D721Med (cell line): ENCODE measurements at places on chromosomes 12 and 14.

DNA sequence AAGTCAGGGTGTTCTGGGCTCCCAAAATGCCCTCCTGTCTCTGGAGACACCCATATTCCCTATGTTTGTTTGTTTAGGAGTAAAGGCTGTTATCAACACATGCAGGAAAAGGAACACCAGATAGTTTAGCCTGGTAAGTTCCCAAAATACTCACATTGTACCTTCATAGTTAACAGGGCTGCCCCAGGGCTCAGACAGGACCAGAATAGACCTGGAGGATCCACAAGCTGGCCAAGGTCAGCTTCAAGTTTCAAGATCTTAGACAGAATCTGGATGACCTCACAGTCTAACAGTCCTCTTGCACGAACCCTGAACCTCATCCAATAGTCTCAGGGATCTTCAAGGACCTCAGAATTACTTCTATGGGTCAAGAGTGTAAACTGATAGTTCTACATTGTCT, 18.1 kb upstream of the HSP90B1 start:
- DNase-seq: no peak

GRCh38 chr14:58243790-58244555, 670 bp upstream of the PSMA3 start:
- no peak for DNase-seq

- no peak for DNase-seq
These were observed 41.2 kb downstream of the YLPM1 start for GRCh38 chr14:74804219-74804825.

DNA sequence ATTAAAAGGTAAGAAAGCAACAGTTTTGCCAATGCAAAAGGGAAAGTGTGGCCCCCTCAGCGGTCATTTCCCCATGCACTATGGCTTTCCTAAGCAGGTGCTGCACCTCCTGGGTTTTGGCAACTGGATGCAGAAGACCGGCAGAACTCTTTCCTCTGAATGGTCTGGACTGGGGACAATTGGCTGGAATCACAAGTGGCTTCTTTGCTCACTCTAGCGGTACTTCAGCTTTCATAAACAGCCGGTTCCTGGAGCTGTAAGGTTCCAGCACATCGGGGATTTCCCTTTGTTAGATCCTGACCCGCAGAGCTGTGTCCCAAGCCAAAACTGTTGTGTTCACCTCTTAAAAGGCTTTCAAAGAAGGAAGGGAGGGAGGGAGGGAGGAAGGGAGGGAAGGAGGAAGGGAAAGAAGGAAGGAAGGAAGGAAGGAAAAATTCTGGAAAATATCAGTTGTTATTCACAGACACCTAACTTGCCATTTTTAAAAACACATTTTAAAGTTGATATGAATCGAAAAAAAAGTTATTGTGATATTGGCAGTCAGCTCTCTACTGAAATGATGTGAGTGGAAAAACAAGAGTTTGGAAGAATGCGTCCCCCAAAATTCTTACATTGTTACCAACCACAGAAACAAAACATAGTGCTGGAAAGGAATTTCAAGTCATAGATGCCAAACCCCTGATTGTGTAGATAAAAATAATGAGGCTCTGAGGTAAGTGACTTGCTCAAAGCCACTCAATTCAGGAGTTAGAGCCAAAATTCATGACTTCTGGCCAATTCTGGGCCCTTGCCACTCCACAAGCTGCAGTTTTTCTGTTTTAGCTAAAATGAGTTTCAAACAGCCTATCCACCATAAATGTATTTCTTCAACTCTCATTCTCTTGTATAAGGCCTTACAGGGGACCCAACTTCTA, 220.6 kb upstream of the HMGA2 start:
- DNase-seq: no peak

GRCh38 chr12:52602552-52602951, 1.3 kb upstream of the KRT72 start:
- no peak for DNase-seq

DNA sequence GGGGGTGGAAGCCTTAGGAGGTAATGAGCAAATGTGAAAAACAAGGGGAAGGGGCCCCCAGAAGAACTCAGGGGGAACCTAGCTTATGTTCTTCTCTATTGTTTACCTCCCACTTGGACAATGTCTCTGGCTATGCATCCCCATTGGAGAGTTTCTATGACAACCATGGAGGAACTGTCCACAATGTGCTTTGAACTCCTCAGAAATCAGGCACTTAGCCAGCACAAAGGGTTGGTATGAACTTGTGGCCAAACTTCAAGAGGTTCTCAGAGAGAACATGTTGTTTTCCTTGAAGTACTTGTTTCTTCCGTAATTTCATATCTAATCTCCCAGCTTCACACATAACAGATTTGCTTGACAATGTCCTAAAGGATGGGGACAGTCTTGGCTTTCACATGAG, 202.8 kb upstream of the PELI2 start:
- DNase-seq: no peak

- no peak for DNase-seq
These were observed 46.1 kb downstream of the NIN start for GRCh38 chr14:50784683-50785456.

- no peak for DNase-seq
These were observed 26.4 kb downstream of the VDR start for GRCh38 chr12:47878293-47878917.
